ENCODE measurements at places on chromosomes 11 and 22.
A peak's percentile ranks its signal among the peaks of the same experiment; 100 is the strongest.

- DNase-seq: no peak
Observed at GRCh38 chr11:62905296-62905695, 15.9 kb downstream of the CHRM1 start.

DNA sequence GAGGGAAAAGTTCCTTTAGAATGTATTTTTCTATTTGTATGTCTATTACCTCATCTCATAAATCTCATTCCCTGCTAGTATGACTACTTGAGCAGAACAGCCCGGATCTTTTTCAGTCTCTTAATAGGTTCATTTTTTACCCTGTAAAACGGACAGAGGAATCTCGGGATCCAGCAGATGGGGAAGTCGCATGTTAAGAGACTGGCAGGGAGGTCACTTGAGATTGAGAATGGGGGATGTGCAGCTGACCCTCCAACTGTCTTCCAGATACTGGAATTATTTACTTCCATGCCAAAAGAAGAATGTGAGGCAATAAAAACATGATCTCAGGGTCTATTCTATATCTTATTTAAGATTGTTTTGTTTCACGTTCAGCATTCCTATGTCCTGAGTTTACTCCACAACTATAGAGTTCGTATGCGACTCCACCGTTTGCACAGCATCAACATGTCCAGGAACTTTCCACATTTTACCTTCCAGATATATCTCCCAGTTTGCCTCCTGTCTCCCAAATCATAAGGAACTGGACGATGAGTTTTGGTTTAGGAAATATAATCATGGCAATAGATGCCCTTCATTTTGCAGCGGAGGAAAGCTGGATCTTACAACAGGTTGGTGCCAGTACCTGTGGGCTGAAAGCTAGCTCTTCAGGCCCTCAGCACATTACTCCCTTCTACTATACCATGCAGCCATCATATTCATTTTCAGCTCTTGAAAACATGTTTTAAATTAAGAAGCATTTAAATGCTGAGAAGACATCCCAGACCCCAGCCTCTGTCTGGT is 181.5 kb downstream of the MAML2 start:
- no peak for DNase-seq

DNA sequence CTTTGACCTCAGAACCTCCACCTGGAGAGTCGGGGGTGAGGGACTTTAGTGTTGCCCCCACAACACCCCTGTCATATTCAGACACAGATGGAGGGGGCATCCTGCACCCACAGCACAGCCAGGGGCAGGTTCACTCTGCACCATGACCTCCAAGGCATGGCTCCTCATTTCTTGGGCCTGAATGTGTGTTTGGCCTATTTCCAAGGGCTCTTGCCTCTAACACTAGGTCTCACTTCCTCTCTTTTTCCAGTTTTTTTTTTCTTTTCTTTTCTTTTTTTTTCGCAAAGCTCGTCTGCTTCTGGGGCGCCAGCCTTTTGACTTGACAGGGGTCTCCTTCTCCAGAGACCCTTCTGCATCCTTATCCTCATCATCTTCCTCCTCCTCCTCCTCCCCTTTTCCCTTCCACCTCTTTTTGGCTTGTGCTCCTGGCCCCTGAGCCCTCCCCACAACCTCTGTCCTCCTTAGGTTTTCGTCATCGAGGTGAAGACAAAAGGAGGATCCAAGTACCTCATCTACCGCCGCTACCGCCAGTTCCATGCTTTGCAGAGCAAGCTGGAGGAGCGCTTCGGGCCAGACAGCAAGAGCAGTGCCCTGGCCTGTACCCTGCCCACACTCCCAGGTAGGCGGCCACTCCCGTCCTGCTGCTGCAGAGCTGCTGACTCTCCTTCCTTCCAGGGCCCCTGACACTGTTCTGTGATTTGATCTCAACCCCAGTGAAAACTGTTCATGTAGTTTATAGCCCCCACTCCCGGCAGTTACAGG is 3.8 kb downstream of the NCF4 start:
- no peak for DNase-seq

- DNase-seq: no peak
Observed at GRCh38 chr11:130478881-130479280, 30.4 kb downstream of the ADAMTS15 start.

- no peak for DNase-seq
Observed at GRCh38 chr11:14081581-14082231, 119.2 kb downstream of the SPON1 start.

DNA sequence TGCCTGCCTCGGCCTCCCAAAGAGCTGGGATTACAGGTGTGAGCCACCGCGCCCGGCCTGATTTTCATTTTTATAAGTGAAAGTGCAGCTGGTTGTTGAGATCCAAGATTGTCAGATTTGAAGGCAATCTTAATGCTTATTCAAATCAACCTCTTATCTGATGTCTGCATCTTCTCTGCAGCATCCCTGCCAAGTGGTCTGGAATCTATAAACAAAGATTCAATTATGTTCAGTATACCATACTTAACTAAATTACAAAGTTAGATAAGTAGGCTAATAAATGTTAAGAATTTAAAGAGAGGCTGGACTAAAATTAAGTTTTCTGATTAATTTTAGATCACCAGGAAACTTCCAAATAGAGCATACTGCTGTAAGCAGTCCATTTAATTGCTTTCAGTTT is 53.8 kb downstream of the POLD3 start:
- DNase-seq: no peak

GRCh38 chr11:62713343-62713742 is 5.9 kb downstream of the GNG3 start:
- no peak for DNase-seq

DNA sequence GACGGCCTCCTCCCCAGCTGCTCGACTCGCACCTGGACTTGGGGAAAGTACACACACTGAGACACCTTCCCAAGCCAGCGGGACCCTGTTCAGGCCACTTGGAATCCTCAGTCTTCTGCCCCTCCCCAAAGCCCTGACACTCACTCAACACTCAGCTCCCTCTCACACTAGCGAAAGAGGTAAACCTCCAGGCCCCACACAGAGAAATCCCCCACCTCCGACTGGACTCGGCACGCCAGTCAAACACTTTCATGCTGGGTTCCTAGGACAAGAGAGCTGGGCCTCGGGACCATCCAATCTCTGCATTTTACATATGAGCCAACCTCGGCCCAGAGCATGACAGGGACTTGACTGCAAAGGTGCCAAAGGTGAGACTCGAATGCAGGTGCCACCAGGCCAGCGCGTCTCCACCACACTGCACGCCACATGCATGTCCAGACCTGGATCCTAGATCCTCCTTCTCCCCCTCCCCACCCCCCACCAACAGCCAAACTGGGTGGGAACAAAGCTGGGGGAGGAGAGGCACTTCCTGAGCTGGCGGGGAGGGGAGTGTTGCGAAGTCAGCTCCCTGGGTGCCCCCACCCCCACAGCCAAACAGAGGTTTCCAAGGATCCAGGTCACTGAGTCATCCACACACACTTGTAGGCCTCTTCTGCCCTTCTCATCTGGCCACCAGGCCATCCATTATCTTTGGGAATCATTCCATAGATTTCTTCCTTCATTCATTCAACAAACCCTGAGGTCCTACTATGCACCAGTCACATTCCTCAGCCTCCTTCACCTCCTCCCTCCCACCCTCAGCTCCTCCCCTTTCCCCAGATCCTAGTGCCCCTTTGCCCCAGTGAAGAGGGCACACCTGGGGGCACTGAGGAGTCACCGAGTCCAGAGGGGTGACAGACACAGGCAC is 10.7 kb upstream of the CD5 start:
- DNase-seq: peak; percentile 47

DNA sequence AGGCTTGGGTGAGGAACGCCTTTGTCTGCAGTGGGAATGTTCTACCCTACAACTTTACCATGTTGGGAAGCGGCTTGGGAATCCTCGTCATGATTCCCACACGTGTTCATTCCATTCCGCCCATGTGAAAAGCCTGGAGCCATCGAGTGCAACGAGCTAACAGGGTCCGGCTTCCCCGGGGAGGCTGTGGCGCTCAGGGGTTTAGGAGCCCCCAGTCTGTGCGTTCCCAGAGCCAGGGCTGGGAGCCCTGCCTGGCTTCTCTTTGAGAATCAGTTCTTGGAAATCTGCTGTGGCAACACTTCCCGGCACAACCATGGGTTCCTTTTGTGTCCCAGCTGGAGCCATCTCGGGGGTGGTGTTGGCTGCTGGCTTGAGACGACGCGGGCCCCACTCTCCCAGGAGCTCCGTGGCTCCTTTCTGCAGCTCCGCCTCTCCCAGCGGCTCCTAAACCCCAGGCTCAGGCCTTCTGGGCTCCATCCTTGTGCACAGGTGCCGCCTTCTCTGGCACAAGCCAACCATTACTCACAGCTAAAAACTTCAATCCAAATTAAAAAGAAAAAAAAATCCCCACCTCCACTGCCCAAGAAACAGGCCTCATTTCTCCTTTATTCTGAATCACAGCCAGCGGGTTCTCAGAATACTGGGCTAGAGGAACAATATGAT is 18.7 kb upstream of the PPFIA1 start:
- DNase-seq: peak; percentile 66

- DNase-seq: no peak
Observed at GRCh38 chr11:103602840-103603239, 433.6 kb upstream of the DDI1 start.

GRCh38 chr11:21511835-21512440 is 680.9 kb upstream of the ANO5 start:
- DNase-seq: peak; percentile 3

GRCh38 chr11:65865550-65866172 is 5.4 kb downstream of the MUS81 start:
- no peak for DNase-seq

DNA sequence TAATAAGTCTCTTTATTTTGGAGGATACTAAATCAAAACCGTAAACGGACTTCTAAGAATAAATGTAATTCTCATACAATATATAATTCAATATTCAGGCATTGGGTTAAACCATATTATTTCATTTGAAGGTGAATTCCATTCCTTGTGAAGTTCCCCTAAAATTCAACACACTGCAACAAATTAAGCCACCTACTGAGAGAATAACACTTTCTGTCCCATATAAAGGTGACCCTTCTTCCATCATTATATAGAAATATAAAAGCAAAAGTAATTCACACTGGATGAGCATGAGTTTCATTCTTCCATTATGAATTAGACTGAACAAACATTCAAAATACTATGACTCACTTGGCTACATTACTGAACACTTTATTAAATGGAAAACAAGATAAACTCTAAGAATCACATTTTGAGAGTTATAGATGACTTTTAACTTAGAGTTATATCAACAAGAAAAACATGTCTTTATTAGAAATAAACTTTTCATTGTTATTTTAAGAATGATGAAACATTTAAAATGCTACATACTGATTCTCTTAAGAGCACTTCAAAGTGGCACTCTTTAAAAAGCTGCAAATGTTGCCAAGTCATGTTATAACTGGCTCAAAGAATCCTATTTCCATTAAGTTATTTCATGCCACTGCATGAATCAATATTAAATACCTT is 2.8 kb downstream of the SESN3 start:
- DNase-seq: no peak

DNA sequence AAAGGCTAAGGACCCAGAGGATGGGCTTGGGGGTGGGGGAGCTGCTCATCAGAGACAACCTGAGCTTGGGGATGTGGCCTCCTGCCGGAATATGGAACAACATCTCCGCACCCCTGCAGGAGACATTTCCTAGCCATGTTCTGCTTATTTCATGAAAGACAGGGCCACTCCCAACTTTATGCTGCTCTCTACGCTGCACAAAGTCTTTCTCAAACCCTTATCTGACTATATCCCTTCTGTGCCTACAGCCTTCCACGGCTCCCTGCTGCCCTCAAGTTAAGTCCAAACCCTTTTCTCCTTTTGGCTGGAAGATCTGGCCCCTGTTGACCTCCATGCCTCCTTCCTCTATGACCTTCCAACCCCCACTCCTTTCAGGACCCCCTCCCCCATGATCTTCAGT is 562.0 kb downstream of the MN1 start:
- DNase-seq: no peak

GRCh38 chr11:64864135-64864472 is 14.3 kb downstream of the EHD1 start:
- no peak for DNase-seq

- peak; percentile 41 for DNase-seq
Observed at GRCh38 chr22:24437741-24438328, 10.4 kb downstream of the ADORA2A start.

GRCh38 chr11:26127336-26127735 is 204.6 kb upstream of the ANO3 start:
- no peak for DNase-seq

- no peak for DNase-seq
Observed at GRCh38 chr11:8082391-8083087, 1.5 kb downstream of the TUB start.

- DNase-seq: no peak
Observed at GRCh38 chr11:1546077-1546535, 26.0 kb downstream of the DUSP8 start.

DNA sequence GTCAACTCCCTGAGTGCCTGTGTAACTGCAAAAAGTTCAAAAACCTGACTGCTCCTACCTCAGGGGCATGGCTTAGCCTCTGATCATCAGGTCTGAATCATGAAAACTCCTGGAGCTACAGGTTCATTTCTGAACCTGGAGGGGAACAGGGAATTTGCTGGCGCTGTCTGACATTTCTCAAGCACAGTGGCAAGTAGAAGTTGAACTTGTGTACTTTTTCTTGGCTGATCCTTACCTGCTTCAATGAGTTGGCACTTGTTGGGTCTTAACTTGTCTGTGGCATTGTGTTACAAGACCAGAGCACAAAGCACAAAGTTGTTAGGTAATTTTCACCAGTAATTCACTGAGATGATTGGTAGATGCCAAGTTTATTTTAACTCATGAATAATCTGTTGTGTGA is 3.3 kb downstream of the TMEM109 start:
- DNase-seq: no peak

DNA sequence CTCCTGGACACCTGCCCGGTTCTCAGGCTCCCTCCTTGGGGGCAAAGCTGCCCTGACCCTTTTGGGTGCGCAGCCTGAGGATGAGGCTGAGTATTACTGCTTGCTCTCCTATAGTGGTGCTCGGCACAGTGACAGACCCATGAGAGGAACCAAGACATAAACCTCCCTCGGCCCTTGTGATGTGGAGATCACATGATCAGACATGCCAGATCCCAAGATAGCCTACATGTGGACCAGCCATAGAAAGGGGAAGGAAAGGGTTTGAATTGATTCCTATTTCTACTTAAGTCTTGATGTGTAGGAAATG is 125.3 kb downstream of the VPREB1 start:
- no peak for DNase-seq

- DNase-seq: no peak
Observed at GRCh38 chr11:66566221-66566620, 2.2 kb downstream of the CTSF start.

DNA sequence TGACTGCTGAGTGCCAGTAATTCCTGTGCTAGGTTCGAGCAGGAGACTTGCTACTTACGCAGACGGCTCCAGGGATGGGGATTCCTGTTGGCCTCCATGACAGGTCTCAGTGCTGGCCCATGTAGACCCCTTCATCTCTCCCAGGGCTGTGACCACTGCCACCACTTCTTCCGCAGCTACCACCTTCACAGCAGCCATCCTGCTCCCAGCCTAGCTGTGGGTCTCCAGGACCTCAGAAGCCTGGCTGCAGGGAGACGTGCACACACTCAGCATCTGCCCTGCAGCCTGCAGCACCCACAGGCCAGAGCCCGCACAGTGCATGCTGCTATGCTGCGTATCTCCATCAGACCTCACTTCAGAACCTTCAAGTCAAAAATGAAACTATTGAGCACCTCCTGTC is 1503.9 kb downstream of the BRD1 start:
- DNase-seq: no peak

GRCh38 chr11:127875131-127875530 is 712.2 kb downstream of the ETS1 start:
- no peak for DNase-seq
